HepG2 (cell line): ENCODE measurements at places on chromosomes 11 and 22. TPM values are rescaled to one million over a fixed set of nuclear protein-coding genes. Genes with fewer than 3 reads are reported as not detected.

DNA sequence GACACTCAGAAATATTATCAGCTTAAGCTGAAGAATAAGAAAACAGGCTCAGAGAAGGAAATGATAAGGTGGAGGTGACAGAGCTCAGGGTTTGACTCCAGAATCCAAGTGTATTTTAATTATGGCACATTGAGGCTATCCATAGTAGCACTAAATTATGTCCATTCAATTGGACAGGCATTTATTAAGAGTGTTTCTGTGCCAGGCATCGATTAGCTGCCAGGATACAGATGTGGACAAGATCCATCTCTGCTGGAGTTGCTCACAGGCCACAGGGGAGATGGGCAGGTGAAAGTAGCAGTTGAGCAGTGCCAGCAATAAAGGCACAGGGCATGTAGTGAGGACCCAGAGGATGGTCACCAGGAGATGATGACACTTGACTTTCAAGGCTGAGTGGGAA lies 592.5 kb downstream of the INSC start:
- no peak for DNase-seq

DNA sequence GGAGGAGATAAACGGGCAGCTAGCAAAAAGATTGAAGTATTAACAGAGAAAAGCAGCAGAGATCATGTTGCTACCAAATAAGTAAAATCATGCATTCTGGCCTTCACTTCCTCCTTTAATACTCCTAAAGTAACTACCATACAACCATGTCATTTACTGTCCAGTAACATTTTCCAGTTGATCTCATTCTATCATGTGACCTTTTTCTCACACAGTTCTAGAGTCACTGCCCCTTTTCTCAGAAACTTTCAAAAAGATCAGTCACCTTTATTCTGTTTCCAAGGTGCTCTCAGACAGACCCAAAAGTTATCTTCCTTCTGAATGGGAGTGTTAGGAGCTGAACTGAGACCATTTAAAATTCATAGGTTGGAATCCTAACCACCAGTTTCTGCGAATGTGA lies 984.4 kb downstream of the FAM181B start:
- DNase-seq, result no peak

DNA sequence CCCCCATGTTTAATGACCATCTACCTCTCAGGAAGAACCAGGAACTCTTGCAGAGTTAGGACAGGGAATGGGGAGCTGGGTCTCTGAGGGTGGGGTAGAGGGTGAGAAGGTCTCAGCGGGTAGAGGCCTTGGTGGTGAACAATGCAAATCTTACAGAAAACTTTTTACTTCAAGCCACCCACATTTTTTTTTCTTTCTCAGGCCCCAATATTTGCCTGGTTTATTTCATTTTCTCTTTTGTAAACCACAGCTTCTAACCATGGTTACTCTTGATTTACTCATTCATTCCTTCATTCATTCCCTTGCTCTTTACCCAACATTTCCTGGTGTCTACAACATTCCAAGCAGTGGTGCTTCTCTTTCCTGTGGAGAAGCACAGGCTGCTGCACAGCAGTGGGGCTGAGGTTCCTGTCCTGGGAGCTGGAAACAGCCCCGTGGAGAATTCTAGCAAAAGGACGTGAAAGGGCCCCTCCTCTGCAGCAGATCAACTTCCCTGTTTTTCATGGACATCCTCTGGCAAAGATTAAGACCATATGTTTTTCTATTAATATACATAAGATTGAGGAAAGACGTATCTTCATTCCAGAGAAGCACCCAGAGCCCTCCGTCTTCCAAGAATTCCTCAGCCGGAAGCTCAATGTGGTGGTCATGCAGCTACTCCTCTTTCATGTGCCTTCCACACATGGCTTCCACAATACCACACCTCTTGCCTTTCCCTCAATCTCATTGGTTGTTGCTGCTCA lies 224.4 kb upstream of the SESN3 start:
- DNase-seq, result no peak

Gene GRAMD1B
- 0.04 and 0.12 TPM in 2 replicates for polyA plus RNA-seq

DNA sequence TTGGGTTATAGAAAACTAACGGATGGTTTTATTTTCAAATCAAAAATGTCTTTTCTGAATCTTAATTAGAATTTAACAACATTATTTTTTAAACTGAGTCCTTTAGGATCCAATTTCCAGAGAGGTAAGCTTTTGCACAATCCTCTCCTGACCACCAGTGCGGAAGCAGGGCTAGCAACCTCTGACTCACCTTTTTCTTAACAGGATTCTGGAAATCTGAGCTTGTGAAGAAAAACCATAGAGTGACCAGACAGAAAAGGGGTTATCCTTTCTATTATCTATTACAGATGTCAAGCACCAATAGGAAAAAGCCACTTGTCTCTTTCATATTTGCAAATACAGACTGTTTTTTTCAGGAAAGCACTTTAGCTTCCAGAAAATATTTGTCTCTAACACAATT lies 25.3 kb downstream of the ALG9 start:
- no peak for DNase-seq

Gene DTX4
- polyA plus RNA-seq, result 0.50 and 0.67 TPM in 2 replicates

Gene ZP1
- 0.16 and 0.26 TPM in 2 replicates for polyA plus RNA-seq

Gene IGF2
- polyA plus RNA-seq, result 254 and 379 TPM in 2 replicates
